Cerebellum (tissue), 4 donors: ENCODE measurements at places on chromosomes 3 and 15.

DNA sequence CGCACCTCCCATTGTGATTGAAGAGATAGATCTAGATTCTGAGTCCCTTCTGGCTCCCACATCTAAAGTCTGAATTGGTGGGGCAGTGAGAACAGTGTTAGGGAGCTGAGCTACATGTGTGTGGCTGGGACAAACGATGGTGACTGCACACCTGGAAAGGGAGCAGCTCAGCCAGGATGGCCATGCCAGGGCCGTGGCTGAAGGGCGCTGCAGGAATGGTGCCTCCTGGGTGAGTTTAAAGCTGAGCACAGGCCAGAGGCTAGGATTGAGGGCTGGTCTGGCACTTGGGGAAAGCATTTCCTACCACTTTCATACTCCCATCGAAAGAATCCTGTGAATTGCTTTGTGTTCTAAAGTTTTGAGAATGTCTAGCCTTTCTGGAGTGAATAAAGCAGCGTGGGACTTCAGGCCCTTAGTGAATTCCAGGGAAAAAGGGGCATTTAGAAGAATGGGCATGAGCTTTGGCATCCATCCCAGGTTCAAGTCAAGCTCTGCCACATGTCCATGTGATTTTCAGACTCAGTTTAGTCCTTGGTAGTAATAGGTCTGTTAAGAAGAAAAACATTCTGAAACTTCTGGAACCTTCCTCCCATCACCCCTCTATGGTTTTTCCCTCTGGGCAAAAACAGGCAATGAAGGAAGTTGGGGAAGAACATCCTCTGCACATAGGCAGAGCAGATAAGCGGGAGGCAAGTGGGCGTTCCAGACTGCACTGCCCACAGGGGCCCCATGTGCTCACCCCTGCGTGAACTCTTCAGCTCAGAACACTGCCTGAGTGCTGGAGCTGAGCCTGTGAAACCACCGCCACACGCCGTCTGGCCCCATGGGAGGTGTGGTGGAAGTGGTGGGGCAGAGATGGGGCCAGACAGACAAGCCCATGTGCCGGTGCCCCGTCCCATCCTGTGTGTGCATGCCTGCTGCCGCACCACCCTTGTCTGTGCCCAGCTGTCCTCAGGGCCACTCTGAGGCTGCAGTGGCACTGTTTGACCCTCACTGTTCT is 12.9 kb upstream of the CPNE9 start:
- DNase-seq: no peak

DNA sequence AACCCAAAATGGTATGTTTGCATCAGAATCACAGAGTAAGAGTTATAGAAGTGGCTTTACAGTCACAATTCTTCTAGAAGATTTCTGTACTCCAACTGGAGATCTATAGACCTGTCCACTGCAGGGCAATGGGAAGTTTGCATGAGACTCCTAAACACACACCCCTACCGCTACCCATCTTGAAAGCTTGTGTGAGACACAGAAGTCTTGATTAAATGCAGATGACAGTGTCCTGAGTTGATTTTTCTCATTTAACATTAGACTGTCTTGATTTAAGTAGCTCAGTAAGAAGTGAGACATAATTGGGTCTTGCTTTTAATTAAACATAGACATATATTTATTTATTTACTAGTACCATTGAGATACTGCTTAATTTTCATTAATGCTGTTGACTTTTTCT is 54.4 kb downstream of the CD47 start:
- no peak for DNase-seq

DNA sequence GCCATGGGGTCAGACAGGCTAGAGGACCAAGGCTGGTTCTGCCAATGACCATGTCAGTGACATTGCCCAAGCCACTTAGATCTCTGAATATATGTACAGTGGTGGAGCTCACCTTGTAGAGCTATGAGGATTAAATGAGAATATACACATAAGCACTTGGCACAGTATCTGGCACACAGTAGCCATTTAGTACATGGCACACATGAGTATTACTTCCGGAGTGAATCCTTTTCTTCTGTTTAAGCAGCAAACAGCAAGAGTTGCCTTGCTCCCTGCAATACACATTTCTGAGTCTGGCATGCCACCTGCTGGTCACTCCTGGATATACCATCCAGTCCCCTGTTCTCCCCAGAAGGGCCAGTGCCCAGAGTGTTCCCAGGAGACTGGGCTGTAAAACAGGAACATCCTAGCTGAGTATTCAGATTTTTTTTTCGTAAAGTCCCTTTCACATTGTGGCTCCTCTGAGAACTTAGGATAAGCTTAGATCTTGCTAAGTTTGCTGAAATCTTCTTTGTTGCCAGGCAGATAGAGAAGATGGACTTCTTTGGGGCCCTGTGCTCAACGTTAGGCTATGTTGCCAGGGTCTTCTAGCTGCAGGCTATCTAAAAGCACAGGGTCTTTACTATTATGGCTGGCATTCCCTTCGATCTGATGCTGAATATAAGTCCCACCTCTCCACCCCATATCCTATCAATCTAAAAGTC is 203.4 kb downstream of the ADAMTS9 start:
- DNase-seq: peak; percentile 64

DNA sequence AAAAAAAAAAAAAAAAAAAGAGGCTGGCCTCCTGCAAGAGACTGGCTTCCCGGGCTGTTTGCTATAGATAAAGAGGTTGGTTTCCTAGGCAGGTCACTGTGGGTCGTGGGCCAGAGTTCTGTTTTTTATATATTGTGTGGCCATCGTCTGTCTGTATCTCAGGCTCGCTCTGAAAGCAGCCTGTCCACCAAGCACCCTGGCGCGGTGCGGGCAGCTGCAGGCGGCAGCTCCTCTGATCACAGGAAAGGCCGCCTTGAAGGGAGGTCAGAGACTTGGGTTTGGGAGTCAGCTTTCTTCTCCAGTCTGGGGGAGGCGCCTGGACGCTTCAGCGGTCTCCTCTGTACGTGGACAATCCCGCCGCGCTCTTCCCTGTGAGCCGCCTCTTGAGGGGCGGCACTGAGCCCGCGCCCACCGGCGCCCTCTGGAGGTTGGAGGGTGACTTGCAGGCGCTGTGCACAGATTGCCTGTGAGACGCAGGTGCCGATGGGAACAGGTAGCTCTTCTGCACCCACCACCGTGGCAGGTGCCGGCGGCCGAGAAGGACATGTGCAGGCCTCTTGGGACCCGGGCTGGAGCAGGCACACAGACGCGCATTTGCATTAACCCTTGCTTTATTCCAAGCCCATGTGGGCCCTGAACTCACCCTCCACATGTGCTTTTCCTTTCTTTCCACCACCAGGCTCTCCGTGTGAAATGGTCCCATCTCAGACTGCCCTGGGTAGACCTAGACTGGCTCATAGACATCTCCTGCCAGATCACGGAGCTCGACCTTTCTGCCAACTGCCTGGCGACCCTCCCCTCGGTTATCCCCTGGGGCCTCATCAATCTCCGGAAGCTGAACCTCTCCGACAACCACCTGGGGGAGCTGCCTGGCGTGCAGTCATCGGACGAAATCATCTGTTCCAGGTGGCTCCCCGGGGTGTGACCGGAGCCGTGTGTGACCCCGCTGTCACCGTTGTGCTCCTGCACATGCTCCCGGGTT is 89.3 kb downstream of the LRRK1 start:
- peak; percentile 82 for DNase-seq

DNA sequence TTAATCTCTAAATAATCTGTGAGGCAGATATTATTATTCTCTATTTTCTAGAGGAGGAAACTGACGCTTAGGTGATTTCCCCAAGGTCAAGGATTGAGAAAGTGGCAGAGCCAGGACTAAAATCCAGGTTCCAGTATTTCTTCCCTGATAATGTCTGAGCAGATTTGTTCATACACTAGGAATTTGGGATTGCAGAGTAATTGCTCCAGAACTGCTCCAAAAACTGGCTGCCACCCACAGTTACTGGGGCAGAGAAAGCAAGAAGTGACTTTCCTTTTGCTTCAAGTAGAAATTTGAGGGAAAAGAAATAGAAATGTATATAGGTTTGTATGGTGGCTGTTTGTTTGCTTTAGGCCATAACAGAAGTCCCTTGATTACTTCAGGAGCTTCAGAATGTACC is 60.6 kb downstream of the SLC12A8 start:
- DNase-seq: no peak

DNA sequence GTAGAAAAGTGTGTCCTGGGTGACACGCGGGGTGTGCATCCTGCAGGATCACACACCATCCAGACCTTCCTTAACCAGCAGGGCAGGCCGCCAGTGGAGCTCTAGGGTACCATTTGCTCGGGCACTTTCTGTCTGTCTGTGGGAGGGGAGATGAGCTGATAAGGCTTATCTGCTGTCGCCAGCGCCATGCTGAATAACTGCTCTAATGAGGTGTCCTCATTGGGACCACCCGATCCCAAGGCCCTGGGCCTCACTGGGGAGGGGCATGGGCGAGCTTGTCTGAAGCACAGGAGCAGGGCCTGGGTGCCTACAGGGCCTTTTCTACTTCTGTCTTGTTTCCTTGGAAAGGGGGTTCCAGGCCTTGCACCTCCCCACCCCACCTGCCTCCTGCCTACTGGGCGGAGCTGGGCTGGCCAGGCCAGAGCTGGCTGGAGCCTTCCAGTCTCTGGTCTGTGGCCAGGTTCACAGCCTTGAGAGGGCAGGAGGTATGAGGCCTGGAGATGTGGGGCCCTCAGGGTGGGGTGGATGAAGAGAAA is 2.5 kb upstream of the GATA2 start:
- no peak for DNase-seq

DNA sequence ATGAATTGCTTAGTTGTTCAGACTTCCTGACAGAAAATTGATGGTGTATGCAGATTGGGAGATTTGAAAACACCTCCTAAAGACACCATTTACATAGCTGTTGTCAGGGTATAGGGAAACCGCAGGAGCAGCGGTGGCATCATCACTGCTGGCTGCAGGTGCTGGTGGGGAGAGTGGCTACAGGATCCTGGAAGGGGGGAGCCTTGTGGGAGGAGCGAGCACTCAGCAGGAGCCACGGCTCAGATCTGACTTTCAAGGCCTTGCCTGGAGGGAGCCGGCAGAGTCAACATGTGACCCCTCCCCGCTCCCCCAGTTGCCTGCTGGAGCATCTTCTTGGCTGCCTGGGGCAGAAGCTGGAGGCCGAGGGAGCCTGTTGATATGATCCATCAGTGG is 26.1 kb downstream of the EDEM1 start:
- DNase-seq: no peak
